NCI-H2029 (cell line): ENCODE measurements at places on chromosomes 12 and 14.

- DNase-seq: no peak
Measured at GRCh38 chr14:50225067-50225973, 6.1 kb downstream of the SOS2 start.

DNA sequence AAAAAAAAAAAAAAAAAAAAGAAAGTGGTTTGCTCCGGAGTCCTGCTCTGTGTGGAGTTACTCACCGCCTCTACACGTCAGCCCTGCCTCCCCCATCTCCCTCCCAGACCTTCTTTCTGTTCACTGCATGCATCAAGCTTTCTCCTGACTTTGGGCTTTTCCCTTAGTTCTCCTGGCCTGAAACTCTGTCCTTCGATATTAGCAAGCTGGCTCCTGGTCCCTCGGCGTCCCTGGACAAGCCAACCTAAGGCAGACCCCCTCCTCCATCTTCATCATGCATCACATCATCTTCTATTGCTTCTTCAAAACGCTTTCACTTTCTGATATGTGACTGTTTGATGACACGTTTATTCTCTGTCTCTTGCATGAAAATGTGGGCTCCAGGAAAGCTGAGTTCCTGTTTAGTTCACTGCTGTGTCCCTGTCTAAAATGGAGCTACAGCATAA lies 40.6 kb downstream of the SLC15A4 start:
- no peak for DNase-seq

DNA sequence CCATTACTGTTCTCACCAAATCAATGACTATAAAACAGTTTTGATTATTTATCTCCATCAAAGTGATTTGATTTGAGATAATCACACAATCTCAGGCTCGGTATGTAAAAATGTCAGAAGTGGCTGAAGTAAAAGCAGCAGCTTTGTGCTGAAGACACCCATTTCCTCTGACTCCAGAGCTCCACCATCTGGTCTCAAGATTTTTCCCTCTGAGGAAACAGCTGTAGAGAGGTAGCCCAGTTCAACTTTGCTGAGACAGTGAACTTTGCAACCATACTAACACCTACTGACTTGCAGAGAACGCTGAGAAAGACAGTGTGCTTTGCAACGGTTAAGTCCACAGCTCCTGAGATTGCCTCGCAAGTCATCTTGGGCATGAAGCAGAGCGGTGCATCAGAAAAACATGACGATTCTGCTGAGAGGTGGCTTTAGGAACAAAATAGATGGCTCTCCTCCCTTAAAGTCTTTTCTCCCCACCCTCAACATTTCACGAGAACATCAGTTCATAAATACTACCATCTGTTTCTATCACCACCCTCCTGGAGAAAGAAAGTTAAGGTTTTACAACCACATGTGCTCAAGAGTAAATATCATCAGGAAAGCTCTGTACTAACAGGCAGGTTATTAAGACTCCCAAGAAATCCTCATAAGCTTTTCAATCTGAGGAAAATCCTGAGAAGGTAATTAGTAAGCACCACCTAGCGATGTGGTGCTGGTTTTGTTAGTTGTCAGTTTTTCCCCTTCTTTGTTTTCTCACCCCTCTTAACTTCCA lies 34.8 kb downstream of the HIGD1C start:
- DNase-seq: no peak

DNA sequence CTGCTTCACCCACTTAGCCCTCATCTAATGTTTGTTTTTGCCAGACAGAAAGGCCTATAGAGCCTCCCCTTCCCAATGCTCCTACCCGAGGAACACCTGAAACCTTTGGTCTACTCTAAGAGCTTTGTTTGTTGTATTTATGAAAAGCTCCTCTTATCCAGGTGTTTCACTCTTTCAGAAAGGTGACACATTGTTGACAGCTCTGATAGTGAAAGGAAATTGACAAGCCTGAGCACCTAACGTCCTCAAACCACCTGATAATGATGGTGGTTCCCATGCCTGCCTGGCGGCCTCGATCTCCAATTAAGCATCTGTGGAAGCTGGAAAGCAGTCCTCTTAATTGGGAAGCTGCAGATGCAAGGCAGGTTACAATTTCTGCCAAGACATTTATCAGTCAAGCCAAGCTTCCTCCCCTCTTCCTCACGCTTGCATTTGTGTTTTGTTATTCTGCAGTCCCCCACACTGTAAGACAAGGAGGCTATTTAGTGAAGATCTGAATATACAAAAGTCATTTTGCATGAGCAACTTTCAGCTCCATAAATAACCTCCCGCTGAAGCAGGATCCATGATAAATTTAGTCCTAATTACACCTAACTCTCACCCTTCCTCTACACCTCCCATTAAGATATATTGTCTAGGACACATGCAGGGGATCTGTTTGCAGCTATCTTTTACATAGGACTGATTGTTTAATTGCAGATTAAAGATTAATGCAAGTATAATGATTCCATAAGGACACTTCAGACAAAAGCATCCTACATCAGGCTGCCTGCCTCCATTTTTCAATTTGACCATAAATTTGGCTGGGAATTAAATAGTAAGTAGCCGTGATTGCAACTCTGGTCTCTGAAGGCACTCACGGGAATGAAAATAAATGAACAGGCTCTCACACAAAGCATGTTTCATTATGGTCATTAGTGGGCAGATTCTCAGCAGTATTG lies 288.6 kb downstream of the PDZRN4 start:
- DNase-seq: peak; percentile 86

- DNase-seq: no peak
Measured at GRCh38 chr14:74262076-74262475, 22.8 kb downstream of the VSX2 start.

- DNase-seq: peak; percentile 56
Measured at GRCh38 chr14:56322531-56322930, 204.3 kb downstream of the PELI2 start.

GRCh38 chr12:119808441-119808840 lies 68.7 kb downstream of the CIT start:
- DNase-seq: no peak
